Stomach (tissue), 19 donors: ENCODE measurements at places on chromosomes 4 and X. TPM values are rescaled to one million over a fixed set of nuclear protein-coding genes. Genes with fewer than 3 reads are reported as not detected.

Gene TMPRSS11B
- polyA plus RNA-seq: 80.3 TPM

Gene GNRHR
- polyA plus RNA-seq: not detected

Gene CCDC158
- polyA plus RNA-seq: not detected

Gene SPANXA1
- polyA plus RNA-seq: not detected

Gene GIMD1
- polyA plus RNA-seq: not detected

- DNase-seq: no peak
These were observed 3.9 kb upstream of the TRIM60 start for GRCh38 chr4:165027762-165028402.

- DNase-seq: no peak
These were observed 932.0 kb upstream of the IGFBP7 start for GRCh38 chr4:58042176-58042575.

GRCh38 chr4:15368856-15369255 is 59.0 kb upstream of the C1QTNF7 start:
- no peak for DNase-seq

DNA sequence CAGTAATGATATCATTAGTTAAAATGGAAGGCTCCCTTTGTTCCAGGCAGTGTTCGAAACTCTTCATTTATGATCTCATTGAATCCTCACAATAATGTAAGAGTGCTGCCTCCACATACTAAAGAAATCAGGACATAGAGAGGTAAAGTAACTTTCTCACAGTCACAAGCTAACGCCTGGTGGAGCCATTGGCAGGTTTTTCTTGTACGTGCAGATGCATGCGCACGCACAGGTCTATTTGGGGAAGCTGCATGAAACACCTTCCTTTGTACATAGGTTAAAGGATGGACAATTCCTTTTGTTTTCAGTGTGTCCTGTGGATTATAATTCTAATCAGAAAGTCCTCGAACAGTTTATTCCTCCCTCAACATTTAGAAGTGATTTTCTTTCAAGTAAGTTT is 176.2 kb downstream of the RAPGEF2 start:
- no peak for DNase-seq

DNA sequence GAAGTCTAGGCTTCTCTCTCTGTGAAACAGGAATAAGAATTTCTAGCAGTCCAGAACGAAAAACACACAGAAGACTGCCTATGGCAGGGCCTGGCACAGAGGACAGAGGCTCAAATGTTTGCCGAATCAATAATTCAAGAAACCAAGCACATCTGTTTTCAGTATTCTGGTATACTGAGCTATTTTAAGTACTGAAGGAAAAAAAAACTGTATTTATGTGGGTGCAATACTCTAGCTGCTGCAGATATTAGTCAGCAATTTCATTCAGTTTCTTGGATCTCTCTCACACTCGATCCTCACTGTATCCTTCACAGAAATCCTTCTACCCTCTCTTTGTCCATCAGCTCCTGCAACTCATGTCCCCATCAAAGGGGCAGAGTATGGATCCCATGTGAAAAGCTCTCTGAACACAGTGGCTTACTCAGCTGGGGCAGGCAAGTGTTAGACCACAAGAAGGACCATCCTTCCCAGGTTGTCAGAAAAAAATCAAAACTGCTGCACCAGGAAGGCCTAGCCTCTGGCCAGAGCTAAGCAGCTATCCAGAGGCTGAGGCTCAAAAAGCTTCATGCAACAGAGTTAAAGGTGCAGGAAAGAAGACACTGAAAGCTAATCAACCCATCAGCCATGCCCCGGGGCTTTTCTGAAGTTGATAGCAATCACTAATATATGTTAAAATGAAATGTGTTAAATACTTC is 9.1 kb upstream of the USO1 start:
- DNase-seq: no peak

GRCh38 chrX:4263030-4263803 is 549.8 kb upstream of the PRKX start:
- no peak for DNase-seq

GRCh38 chr4:99408346-99408745 is 26.8 kb downstream of the ADH7 start:
- no peak for DNase-seq

DNA sequence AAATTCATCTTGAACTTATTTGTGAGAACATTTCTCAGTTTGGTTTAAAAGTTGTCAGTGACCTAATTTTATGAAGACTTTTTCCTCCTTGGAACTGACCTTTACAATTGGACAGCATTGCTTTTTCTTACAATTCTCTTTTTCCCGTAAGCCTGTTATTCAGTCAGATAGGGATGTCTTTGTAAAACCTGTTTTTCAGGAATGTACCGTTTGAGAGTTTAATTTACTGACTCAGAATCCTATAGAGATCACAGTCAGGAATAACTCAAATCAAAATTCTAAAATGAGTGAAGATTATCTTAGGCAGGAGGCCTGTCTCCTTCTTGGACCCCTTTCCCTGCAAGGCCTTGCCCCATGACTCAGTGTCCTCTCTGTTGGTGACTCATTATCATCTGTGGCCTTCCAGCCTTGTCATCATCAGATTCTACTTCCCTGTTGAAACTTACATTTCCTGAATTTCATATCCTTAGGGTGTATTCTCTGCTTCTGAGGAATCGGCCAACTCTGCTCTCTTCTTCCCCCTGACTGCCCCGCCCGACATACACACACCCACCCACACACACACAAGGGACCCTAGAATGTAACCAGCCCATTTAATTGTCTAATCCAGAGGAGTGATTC is 99.8 kb downstream of the ARHGAP10 start:
- DNase-seq: no peak

DNA sequence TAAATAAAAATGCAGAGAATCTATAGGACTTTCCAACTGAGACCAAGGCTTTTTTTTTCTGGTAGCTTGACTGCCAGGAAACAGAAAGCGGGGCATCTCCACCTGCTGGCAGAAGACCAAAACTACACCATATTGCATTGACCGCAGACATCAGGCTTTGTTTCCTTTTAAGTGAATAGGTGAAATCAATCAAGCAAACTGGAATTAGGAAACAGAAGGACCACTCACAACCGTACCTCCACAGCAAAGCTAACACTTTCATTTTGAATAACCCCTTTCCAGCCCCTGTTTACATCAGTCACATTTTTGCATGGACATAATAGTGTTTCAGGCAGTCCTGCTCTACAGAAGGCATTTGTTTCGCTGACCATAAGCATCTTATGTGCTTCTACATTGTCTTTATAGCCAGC is 218.2 kb downstream of the IDS start:
- peak; percentile 44 for DNase-seq

DNA sequence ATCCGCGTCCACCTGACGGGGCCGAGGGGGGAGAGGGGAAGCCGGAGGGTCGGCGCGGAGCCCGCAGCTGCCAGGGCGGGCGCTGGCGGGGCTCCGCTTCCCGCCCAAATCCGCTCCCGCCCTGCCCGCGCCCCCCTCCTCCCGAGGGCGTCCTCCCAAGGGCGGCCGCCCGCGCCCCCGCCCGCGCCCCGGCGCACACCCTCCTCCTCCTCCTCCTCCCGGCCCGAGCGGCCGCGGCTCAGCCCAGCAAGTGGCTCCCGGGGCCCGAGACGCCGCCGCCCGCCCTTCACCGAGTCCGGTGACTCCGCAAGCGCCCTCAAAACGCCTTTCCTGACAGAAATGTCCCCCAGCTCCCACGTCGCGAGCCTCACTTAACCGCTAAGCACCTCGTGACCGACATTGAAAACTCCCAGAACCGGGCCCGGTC is 487 bp downstream of the HMGB2 start:
- DNase-seq: peak; percentile 89

DNA sequence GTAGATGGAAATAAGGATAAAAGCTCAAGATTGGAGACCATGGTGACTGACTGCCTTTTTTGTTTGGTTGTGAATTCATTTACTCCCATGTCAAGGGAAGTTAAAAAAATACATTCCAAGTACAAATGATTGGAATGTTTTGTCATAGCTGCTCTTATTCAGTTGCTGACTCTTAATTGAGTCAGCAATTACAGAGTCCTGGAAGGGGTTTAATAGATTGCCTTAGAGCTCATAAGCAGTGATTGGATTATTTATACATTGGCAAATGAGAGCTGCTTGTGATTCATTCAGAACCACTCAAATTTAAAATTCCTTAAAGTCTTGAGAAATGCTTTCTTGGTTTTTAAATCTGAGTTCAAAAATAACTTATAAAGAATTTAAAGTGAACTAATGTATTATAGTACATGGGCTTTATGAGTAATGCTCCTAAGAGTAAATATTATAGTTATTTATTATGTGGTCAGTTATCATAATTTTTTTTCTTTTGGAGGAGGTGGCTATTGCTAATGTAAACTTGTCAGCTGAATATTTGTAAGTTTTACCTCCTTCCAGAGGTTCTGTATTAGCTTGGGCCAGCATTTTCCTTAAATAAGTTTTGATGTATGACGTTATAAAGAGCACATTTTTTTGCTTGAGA is 13.6 kb downstream of the JADE1 start:
- DNase-seq: no peak

- no peak for DNase-seq
These were observed 368.8 kb downstream of the ANKRD50 start for GRCh38 chr4:124343661-124344171.

DNA sequence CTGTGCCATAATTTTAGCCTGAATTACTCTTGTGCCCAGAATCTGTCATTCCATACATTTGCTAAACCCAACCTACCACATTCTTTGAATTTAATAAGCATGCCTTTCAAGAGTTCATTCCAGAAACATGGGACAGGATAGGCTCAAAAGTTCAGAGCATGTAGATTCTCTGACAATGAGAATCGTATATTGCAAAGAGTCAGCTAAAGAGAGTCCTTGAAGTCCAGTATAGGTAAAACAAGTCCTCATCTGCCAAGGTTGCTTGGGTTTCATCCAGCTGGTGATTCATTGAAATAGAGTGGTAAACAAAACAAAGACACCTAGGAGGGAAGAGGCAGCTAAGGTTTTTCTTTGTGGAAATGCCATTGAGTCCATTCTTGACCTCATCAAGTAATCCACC is 249.3 kb upstream of the DIPK2B start:
- DNase-seq: no peak

GRCh38 chr4:36476135-36476534 is 194.7 kb downstream of the DTHD1 start:
- DNase-seq: no peak

DNA sequence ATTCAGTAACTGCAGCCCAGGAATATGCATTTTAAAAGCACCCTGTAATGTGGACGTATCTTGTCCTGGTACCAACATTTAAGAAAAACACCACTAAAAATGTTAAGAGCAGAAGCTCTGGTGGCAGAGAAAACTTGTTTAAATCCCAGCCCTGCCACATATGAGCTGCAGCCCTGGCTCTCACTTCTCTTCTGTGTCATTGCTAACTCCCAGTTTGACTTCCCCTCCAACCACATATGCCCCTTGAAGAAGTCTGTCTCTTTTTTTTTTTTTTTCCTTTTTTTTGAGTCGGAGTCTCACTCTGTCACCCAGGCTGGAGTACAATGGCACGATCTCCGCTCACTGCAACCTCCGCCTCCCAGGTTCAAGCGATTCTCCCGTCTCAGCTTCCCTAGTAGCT is 14.8 kb downstream of the LHFPL1 start:
- DNase-seq: no peak

DNA sequence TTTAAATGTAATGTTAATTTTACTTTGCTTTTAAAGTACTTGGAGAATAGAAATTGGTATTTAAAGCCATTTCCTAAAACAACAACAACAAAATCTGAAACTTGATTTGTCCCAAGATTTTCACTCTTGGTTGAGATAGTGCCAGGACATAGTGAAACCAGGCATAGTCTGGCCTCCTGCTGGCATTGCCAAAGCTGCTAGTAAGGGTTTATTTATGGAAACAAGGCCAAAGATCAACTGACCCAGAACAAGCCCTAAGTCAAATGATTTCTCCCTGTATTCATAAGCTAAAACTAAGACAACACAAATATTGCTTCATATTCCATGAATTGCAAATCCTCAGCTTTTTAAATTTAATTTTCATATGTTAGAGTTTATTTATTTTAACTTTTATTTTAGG is 227.5 kb upstream of the FGF13 start:
- no peak for DNase-seq

- no peak for DNase-seq
These were observed 2.3 kb upstream of the IRF2 start for GRCh38 chr4:184476695-184477094.

DNA sequence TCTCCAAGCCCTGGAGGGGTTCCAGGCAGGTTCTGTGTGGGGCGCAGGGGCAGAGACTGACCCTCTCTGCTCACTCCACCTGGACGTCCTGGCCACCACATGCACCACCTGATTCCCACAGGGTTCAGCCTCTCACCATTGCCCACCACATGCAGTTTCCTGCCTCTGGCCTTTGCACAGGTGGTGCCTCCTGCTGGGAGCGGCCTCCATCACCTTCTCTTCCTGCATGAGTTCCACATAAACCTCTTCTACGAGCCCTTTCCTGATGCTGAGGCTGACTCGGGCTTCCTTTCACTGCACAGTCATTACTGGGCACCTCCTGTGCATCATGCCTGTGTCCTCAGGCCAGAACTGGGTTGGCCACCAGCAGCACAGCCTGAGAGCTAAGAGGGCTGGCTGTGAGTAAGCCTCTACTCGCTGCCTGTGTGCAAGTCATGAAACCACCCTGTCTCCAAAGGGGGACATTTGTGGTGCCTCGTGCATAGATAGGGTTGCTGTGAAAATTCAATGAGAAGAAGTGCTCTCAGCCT is 19.9 kb downstream of the MAN2B2 start:
- DNase-seq: no peak
